ENCODE measurements at places on chromosomes 6 and 20.

DNA sequence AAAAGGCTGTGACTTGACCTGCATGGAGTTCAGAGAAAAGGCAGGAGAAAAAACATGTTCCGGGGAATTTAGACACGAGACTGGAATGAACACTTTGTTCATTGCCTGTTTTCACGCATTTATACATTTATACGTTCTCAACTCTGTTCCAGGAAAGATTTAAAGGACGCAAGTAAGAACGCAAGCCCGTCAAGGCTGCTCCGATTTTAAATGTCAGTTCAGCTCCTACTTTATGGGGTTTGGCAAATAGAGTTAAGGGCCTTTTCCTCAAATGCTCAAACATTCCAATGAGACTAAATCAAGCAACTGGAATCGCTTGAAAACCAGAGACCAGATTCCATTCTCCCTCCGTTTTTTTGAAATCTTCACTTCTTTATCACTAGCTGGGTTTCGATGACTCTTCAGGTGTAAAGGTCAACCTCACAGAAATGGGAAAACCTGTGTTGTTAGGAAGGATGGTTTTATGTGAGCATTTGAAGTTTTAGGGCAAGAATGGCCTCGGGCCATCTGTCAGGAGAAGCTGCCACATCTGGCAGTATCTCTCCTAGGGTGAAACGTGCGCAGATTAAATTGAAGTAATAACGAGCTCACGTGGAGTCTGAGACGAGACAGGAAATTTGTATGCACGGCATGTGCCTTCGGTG is 24.9 kb downstream of the TTLL2 start:
- no peak for DNase-seq

GRCh38 chr6:107458672-107459282 is 587 bp downstream of the PDSS2 start:
- peak; percentile 36 for DNase-seq

- no peak for DNase-seq
Observed at GRCh38 chr20:42641886-42642285, 547.8 kb downstream of the PTPRT start.

DNA sequence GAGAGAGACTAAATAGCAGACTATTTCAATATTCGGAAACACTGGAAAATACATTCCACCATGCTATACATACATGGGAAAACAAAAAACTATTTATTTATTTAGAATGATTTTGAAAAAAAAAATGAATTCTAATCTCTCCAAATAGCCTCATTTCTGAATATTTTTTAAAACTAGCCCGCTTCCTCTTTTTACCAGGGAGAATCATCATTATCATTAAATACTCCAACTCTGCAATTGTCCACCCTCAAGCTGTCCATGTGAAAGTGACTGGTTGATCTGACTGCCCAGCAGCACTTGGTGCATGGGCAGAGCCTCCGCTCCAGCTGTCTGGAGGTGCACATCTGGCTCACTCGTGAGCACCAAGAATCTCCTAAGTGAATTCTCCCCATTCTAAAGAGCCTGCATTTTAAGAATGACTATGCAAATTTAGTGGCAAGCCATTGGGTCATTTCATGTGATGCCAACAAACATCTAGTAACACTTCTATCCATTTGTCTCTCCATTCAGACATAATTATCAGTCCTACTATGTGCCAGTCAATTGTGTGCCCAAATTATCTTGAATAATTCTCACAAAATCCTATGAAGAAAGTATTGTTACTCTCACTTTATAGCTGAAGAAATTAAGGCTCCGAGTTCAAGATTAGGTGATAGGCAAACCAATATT is 64.8 kb downstream of the INSM1 start:
- DNase-seq, result no peak

- no peak for DNase-seq
Observed at GRCh38 chr6:11538819-11539468, 1.4 kb downstream of the TMEM170B start.

GRCh38 chr6:44256775-44257024 is 628 bp downstream of the SLC35B2 start:
- no peak for DNase-seq

DNA sequence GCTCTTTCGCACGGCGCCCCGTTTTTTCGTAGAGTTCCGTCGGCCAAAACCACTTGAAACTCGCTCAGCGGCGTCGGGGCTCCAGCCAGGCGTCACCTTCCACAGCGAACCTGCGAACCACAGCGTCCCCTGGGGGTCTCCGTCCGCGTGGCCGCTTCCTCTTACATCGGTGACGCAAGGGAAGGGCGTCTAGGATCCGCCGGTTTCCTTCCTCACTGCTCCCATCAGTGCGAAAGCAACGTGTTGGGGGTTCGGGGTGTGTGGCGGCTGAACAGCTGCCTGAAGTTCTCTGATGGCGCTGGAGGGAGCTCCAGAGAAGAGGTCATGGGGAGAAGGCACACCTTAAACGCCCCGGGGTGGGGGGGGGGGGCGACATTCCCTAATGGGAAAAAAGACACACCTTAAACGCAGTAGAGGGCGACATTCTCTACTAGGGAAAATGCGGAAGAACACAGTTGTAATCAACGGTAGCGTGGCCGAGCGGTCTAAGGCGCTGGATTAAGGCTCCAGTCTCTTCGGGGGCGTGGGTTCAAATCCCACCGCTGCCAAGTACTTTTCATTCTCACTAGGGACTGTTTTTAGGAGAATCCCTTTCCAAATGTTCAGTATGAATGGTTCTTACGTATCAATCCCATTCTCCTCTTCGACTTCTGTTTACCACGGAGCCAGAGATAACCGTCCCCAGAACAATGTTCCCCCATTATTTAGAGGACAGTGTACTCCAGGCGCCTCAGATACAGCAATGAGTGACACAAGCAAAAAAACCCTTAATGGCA is 16.4 kb downstream of the ZNF311 start:
- DNase-seq, result peak; percentile 42

DNA sequence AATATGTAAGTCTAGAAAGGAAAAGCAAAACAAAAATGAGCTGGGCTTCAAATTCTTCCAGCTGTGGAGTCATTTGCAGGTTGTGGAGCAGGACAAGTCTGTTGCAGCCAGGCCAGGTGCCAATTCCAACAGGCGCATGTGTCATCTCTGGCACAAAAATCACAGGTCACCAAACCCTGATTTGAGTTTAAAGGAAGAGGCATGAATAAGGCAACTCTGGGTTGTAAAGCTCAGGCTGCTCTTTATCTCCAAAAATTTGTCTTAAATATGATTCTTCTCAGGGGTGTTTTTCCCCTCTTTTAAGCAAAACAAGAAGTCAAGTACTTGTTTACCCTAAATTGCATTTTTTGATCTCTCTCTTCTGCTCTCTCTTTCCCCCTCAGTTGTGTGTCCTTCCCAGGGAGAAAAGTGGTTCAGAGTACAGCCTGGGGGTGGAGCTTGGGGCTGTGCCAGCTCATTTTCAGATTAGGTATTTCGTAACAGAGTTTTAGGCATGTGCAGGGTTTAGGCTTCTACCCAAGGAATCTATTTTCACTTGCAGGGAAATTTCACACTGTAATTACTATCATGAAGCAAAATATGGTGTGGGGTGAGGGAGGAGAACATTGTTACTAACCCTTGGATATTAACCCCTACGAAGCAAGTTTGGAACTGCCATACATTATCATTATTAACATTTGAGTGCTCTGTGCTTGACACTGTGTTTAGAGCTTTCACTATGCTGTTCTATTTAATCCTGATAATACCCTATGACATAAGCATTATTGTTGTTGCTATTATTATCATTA is 8.3 kb upstream of the NCOA3 start:
- peak; percentile 82 for DNase-seq

DNA sequence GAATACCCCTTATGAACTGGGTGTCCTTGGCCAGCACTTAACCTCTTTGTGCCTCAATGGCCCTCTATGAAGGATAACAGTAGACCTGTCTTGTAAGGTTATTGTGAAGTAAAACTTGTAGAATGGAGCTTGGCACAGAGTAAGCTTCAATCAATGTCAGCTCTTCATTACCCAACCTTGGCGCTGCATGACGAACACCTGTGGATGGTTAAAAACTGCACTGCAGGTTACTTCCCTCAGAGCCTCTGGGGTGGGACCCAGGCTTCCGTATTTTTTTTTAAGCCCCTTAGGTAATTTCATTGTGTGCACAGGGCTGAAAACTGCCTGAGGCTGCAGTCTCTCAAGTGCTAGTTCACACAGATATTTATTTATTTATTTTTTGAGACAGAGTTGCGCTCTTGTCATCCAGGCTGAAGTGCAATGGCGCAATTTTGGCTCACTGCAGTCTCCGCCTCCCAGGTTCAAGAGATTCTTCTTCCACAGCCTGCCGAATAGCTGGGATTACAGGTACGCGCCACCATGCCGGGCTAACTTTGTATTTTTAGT is 42.8 kb upstream of the SLC23A2 start:
- no peak for DNase-seq

- no peak for DNase-seq
Observed at GRCh38 chr6:150099546-150099945, 30.6 kb upstream of the ULBP3 start.

DNA sequence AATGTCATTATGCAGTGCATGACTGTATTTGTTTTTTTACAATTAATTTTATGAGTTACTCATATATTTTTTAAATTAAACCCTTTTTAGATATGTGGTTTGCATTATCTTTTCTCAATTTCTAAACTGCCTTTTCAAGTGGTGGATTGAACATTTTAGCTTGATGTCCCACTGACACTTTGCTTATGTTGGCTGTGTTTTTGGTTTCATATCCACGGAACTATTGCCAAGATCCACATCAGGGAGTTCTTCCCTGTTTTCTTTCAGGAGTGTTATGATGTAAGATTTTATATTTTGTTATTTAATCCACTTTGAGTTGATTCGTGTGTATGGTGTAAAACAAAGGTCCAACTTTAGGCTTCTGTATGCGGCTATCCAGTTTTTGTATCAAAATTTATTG is 1144.9 kb upstream of the EYS start:
- DNase-seq, result no peak

DNA sequence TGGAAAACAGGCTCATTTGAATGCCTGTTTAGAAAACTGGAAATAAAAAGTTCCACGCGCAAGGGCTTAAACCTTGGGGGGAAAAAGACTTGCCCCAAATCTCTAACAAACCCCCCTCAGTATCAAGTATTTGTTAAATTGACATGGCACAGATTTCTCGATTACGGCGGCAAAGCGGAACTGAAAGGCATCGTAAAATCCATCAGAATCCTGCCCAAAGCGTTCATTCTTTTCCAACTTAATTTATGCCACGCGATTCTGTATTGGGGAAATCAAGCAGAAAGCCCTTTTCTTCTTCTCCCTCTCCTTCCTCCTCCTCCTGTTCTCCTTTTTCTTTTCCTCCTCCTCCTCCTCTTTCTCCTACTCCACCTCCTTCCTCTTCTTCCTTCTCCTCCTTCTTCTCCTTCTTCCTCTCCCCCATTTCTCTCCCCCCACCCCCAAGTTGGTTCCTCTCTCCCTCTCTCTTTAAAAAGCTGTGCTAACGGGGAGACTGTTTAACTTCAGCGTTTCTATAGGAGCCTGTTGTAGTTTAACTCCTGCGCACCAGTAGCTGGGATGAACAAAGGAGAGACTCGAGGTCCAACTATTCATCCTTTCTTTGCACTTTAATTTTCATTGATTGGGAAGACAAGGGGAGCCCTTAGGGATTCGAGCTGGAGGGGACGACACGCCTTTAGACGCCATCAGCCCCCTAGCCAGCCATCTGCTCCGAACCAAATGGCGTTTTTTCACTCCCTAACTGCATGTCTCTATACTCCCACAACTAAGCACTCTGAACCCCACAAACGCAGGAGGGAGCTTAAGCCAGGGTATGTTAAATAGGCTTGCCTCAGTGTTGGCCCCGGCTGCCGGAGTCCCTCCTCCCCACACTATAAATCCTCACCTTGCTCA is 2.7 kb upstream of the DLL1 start:
- DNase-seq, result no peak

DNA sequence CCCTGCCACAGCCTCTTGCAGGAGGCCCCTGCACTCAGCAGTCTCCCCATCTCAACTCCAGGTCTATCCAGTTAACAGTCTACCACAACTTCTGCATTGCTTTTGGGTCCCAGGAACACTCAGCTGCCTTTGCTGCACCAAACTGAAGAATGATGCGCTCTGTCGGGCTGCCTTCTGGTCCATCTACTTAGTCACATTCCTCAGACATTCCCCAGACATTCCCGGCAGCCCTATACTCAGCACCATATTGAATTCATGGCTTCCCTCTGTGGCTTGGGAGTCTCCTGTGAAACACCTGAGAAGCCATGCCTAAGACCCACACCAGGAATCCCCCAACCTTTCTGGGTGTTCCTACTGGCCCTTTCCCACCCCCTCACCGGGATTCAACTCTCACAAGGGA is 99.6 kb upstream of the COL21A1 start:
- DNase-seq, result no peak

- no peak for DNase-seq
Observed at GRCh38 chr6:155023717-155024116, 28.6 kb downstream of the TIAM2 start.

- DNase-seq, result peak; percentile 67
Observed at GRCh38 chr20:4949833-4950178, 51.5 kb downstream of the SLC23A2 start.

DNA sequence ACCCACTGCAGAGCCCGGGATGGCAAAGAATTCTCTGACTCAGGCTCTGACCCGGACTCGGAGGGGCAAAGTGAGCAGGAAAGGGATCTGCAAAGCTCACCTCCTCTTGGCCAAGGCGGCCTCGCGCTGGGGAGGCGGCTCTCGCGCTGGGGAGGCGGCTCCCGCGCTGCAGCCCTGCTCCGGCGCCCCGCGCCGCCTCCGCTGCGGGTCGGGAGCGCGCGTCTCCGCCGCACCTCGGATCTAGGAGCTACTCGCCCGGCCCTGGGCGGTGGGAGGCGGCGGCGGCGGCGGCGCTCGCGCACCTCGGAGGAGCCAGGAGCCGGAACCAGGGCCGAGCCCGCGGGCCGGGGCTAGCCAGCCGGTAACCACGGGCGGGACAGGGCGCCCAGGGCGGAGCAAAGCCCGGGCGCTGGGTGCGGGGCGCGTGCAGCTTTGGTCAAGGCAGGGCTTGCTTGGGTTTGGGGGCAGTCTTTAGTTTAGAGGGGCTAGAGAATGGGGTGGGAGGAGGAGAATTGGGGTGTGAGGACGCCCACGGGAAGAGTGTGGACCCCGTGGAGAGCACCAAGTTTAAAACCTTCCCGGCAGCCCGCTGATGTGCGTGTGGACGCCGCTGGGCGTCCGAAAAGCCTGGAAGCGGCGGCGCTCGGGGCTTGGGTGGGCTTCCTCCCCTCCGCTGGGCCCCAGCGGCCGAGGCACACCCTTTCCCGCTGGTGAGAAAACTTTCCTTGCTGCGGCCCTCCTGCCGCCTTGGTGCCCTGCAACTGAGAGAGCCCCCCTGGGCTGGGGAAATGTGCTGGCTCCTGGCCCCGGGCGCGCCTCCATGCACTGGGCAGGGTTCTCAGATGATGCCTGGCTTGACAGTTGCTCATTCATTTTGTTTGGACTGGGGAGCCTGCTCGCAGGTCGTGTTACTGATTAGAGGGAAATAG is at the start of gene MRAP2:
Gene MRAP2, plus strand, starts transcription at position 250 of the 929 bp plus-strand sequence. CDS start 21,547 bp downstream, outside the sequence.
- DNase-seq, result peak; percentile 74

GRCh38 chr6:139443231-139444112 is 69.0 kb upstream of the CITED2 start:
- peak; percentile 10 for DNase-seq

GRCh38 chr6:20565342-20565741 is 31.1 kb downstream of the CDKAL1 start:
- no peak for DNase-seq

- DNase-seq, result no peak
Observed at GRCh38 chr20:8372824-8373380, 240.8 kb downstream of the PLCB1 start.

GRCh38 chr6:116060572-116061283 is at the start of gene FRK:
Gene FRK, minus strand, starts transcription at chr6:116060891. Its CDS starts 580 bp downstream, at chr6:116060311.
- peak; percentile 49 for DNase-seq

GRCh38 chr20:51804754-51805153 is 2.4 kb upstream of the SALL4 start:
- DNase-seq, result no peak

Measured in GM03348 (cell line).